LHCN-M2 (cell line): ENCODE measurements at places on chromosomes 1 and 21.

DNA sequence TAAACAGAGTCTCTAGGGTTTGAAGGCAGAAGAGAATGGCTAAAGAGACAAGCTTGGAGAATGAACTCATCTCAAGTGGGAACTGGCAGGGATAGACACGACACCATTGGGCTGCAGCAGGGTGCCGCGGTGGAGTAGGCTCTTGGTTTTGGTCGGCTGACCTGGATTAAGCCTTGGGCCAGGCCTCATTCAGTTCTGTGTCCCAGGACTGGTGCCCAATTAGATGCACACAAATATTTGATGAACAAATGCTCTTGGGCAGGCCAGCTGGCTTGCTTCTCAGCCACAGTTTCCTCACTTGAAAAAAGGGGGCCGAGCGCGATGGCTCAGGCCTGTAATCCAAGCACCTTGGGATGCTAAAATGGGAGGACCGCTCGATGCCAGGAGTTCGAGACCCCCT is 53.4 kb upstream of the CITED4 start:
- no peak for DNase-seq

- DNase-seq: no peak
Measured at GRCh38 chr1:40973912-40974311, 5.6 kb upstream of the CTPS1 start.

- no peak for DNase-seq
Measured at GRCh38 chr1:232033285-232033684, 406.7 kb downstream of the DISC1 start.

- peak; percentile 97 for DNase-seq
Measured at GRCh38 chr1:162690672-162691434, 58.6 kb downstream of the DDR2 start.

DNA sequence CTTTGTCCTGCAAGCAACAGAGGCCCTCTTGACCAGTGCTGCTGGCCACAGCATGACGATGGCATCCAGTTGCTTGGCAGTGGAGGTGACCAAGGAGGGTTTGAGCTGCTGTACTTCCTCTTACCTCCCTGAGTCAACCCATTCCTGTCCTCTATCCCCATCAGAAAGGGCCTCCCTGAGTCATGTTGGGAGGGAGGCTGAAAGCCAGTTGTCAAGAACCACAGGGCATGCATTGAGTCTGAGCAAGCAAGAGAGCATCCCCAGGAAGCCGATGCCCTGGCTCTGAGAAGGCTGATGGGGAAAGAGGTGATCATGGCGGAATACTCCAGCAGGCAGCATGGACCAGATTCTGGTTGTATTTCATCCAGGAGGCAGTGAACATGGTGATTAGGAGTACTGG is 69.6 kb downstream of the LACTBL1 start:
- peak; percentile 33 for DNase-seq

GRCh38 chr1:112542206-112542973 is 33.6 kb downstream of the WNT2B start:
- no peak for DNase-seq
